ENCODE measurements at places on chromosomes 6 and 20.
A peak's percentile ranks its signal among the peaks of the same experiment; 100 is the strongest.

GRCh38 chr6:73565767-73566485 is 45.1 kb upstream of the EEF1A1 start:
- DNase-seq, result no peak

- DNase-seq, result no peak
Measured at GRCh38 chr20:56322681-56323080, 36.1 kb upstream of the FAM210B start.

DNA sequence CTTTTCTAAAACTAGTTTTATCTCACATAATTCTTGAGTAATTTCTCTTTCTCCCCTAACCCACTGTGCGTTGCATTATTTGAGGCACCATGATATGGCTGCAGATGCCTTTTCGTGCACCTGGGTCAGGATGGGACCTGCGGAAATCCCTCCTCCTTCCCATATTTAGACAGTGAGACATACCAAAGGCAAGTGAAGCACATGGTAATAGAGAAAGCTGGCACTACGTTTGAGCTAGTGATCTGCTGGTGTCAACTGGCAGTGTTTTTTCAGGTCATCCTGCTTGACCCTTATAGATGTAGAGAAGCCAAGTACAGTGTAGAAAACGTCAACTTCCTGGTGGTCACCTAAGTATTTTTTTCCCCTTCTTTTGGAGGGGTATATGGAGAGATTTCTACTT is 71.7 kb downstream of the FOXO3 start:
- DNase-seq, result no peak

GRCh38 chr6:154590756-154591155 is 80.3 kb upstream of the CNKSR3 start:
- DNase-seq, result no peak

DNA sequence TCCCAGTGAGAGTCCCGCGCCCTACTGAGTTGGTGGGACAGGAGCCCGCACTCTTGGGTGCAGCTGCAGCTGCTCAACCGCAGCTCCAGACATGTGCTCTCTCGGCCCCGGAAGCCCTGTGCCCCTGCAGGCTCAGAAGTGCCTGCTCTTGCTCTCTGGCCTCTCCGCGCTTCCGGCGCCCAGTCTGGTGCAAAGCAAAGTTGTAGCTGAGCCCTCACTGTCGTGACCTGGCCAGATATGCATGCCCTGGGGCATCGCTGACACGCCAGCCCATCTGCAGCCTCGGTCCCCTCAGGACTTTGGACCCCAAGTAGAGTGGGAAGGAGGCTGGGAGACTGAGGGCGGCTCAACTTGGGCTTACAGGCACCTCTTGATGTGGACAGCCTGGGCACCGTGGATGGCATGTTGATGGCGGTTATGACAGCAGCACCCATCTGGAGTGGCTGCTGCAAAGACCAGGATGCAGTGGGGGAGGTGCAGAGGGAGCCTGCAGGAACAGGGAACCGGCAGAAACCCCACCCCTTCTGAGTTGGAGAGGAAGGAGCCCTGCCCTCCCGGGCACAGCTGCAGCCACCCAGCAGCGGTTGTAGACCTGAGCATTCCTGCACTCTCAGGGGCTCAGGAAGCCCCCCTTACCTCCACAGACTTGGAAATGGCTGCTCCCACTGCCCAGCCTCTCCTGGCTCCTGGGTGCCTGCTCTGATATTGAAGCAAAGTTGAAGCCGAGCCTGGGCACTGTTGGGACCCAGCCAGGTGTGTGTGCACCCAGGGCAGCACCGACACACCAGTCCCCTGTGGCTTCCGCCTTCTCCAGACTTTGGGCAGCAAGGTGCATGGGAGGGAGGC is 462.6 kb downstream of the TBC1D32 start:
- DNase-seq, result no peak

DNA sequence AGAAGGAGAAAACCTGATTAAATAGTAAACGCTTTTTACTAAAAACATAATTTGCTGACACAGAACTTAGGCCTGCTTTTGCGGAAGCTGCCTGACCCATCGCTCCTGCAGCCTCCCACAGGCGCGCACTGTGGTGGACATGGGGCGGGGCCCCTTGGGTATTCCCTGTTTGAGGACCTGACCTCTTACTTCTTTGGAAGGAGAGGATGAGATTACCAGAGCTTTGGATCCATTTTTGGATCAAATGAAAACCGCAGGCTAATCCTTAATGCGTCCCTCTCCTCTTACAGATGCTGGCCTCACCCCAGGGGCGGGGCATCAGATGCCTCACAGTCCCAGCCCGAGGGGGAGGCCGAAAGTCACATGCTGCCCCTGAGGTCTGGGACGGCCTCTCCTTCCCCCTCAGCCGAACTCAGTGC is 151.0 kb downstream of the SCML4 start:
- no peak for DNase-seq

DNA sequence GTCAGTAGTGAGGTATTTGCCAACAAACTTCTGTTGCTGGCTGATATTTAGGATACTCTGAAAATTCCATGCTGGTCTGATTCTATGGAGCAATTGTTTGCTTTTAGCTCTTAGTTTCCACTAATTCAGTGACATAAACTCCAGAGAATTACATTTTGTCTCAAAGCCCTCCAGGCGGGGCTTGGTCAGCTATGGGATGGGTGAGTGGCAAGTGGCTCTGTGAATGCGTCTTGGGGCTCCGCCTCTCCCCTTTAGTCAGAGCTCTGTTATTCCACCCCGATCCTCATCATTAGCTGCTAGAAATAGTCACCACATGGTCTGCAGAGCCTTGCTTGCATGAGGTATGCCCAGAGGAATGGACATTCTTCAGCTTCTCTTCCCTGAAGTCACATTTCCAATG is 540.6 kb downstream of the QKI start:
- DNase-seq, result no peak

DNA sequence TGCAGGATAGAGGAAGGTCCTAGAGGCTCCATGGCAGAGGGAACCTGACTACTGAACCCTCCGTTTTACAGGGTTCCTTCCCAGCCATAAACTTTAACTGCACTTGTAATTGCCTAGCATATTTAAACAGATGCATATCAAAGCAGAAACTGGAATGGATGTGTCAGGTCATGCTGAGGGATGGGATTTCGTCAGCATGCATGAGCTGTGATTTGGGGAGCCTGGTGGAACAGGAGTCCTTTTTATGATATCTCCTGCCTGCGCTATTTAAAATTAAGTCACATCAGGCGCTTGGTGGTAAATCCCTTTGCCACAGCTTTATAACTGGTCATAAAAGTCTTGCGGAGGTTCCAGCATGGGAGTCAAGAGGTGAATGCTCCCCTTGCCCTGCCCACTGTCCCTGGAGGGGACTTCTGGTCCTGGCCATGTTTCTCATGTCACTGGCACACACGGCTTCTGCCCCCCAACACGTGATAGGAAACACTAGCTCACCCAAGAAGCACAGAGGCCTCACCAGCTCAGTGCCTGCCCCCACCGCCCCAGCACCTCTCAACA is 26.0 kb upstream of the PCMTD2 start:
- DNase-seq, result no peak

- DNase-seq, result no peak
Measured at GRCh38 chr6:16305788-16306187, 67.4 kb downstream of the GMPR start.

GRCh38 chr6:70107852-70108629 is 194.8 kb downstream of the COL9A1 start:
- no peak for DNase-seq

DNA sequence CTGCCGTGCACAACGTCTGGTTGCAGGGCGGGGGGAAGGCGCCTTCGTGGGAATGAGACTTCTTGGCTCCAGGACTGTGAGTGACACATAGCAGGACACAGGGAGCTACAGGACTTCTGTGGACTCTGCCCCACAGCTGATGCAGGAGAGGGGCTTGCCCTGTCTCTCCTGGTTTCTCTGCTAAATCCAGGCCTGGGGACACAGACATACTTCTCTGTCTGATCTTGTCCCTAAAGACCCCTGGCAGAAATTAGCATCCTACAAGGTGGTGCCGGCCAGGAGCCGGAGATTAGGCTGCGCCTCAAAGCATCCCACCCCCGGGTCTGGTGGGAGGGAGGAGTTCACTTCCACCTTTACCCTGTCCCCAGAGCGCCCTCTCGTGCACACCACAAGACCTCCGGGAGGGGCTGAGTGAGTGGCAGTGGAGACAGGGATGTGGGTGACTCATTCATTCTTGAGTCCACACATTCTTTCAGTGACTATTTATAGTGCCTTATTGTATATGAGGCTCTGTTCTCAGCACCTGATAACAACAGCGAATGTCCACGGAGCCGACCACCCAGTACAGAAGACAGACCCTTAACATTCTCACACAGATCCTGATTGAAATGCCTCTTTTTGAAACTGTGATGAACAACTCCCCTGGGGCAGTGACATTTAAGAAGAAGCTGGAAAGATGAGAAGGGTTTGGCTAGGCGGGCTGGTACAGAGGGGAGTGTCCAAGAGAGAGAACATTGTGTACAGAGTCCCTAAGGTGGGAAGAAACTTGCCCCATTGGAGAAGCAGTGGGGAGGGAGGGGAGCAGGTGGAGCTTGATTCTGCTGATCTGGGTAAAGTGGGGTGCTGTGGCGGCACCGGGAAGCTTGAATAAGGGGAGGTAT is 39.0 kb downstream of the GMPR start:
- no peak for DNase-seq

- DNase-seq, result no peak
Measured at GRCh38 chr6:169085466-169085865, 168.2 kb downstream of the THBS2 start.

GRCh38 chr20:44028868-44029847 is 114.5 kb downstream of the TOX2 start:
- DNase-seq, result no peak

GRCh38 chr6:90135667-90136066 is 161.0 kb downstream of the BACH2 start:
- no peak for DNase-seq

DNA sequence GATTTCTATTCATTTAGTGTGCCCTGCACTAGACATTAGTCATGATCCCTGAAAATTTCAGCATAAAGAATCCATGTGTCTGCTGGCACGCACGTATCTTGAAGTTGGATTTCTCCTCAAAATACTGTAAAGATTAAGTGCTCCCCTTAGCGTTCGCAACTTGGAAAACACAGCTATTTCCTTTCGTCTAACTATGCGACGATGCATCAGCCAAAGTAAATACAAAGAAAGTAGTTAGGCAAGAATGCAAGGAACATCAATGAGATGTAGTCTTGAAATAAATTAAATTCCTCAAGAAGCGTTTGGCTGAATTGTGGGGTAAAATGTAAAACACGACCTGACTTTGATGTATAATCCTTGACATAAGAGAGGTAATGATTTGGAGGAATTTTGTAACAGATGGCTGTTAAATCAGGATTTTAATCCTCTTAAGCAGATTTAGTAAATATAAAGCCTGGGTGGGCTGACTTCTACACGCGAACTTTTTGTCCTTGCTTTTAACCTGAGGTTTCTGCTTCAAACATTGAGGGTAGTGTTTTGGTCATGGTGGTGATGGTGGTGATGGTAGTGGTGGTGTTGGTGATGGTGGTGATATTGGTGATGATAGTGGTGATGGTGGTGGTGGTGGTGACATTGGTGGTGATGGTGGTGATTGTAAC is 88.2 kb downstream of the FOXF2 start:
- no peak for DNase-seq

GRCh38 chr6:42079941-42080464 is 29.7 kb downstream of the TAF8 start:
- no peak for DNase-seq

- DNase-seq, result peak; percentile 64
Measured at GRCh38 chr6:25050356-25050755, 114.6 kb upstream of the RIPOR2 start.

DNA sequence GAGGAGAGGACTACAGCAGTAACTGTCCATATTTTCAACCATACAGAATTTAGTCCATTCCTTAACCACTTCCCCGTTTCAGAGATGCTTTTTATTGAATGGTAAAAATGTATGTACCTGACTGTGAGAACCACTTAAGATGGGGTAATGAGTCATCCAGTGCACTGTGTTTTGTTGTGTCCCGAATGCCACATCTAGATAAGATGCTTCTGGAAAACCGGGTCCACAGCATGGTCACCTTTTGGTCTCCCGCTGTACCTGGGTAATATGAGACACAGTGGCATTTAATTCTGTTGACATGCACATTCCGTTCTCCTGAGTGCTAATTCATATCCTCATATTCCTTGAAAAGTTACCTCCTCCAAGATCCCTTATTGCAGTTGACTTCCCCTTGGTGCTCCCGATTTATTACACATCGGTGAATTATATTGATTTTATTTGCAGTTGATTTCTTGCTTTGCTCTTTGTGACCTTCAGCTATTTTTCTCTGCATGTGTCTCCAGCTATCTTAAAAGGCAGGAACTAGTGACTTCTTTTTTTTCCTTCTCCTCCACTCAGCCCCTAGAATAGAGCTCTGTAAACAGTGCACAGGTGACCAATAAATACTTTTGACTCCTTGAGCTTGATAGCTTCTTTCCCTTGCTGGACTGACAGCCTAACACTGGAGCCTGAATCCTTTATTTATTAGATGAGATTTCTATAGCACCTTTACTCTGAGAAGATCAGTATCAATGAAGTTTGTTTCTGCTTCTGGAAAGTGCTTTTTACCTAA is 314.6 kb downstream of the ZFAND3 start:
- DNase-seq, result no peak

- DNase-seq, result no peak
Measured at GRCh38 chr20:59742351-59743095, 138.2 kb downstream of the PHACTR3 start.

DNA sequence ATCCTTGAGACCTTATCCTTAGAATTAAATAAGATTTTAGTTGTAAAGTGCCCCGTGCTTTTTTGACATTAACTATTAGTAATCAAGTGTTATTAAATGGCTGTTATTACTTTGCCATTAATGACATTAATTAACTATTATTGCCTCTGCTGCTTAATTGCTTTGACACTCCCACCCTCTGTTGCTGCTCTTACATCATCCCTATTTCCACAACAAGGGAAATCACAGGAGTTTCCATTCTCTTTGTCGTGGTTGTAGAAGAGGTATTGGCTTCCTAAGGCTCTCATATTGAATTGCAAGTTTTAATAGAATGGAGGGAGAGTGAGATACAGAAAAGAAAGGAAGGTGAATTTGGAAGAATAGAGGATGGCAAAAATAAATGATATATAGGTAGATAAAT is 545.8 kb downstream of the MMUT start:
- DNase-seq, result no peak

DNA sequence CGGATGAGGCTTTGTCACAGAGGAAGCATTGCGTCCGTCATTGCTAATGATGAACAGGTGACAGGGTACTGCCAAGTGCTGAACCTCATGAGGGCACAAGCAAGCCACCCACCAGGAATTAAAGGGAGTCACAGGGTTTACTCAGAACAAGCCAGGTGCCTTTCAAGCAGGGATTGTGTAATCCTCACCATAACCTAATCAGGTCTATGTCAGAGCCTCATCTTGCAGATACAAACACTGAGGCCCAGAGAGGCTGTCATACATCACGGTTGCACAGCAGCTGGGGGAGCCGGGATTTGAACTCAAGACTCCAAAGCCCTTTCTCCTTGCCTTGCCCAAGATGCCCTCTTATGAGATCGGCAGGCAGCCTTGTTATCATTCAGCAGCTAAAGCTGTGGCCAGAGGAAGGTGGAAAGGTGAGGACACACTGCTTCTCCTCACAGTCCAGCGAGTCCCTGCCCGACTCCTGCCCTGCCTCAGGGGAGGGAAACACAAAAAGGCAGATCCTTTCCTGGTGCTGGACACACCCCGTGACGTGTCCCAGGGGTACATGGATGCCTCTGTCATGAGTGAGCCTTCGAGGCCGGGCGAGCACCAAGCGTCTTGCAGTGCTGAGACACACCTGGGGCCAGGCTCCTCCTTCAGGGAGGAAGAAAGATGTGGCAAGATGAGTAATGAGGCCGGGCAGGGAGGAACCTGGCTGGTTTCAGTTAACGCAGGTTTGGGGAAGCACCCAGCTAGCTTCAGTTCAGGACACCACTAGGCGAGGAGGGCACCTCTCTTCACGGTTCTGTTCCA is 214.9 kb downstream of the LY86 start:
- DNase-seq, result no peak

All from DMS 273 treated with DMSO at 0.1 percent for 48 hours (cell line).